ENCODE measurements at places on chromosomes 7 and 10.

DNA sequence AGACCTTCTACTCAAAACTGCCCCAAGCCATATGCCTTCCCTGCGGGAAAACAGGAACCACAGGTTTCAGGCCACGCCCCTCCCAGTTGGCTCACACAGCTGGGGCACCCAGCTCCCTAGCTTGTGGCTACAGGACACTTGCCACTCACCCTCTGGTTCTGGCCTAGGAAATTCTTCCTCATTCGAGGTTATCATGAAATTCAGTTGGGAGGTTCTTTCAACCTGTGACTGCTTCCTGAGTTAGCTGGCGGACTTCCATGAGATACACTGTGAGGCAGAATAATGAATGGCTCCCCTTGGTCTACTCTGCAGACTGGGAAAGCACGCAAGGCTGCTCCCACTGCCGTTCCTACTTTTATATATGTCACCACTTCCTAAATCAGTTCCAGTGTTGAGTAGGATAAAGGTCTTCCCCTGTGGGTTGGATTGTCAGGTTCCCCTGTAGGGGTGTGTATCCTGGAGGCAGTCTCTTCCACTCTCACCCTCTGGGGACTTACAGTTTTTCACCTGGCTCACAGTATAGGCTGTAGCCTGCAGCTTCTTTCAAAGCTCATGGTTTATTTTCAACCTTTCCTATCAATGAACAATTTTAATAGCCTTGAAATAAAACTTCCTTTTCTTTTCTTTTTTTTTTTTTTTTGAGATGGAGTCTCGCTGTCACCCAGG, 37.0 kb downstream of the GPR22 start:
- H3K4me3 ChIP-seq = no peak overlapping the region
- H3K4me1 ChIP-seq = no peaks in the 10 kb centered on the region
- H3K27ac ChIP-seq = no peak overlapping the region
- no peaks in the 10 kb centered on the region for H3K27me3 ChIP-seq

GRCh38 chr7:23864973-23865372, 155.0 kb downstream of the STK31 start:
- no peak overlapping the region for H3K27ac ChIP-seq
- peaks cover 13% of the 10 kb centered on the region for H3K27me3 ChIP-seq
- H3K4me1 ChIP-seq = peaks cover 11% of the 10 kb centered on the region
- no peaks in the 10 kb centered on the region for H3K36me3 ChIP-seq
- no peak for DNase-seq
- no peak overlapping the region for H3K4me3 ChIP-seq

DNA sequence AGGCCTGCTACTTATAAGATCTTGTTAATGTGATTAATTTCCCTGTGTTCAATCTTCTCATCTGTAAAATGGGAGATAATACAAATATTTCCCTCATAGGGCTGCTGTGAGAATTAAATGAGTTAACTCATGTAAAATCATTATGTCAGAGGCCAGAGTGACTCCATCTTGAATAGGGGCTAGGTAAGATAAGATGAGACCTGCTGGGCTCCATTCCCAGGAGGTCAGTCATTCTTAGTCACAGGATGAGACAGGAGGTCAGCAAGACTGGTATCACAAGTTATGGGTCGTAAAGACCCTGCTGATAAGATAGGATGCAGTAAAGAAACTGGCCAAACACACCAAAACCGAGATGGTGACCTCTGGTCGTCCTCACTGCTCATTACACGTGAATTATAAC, 200.7 kb downstream of the CYP26A1 start:
- H3K4me1 ChIP-seq = peaks cover 61% of the 10 kb centered on the region
- peaks cover 15% of the 10 kb centered on the region for H3K27me3 ChIP-seq
- no peak for DNase-seq
- no peak overlapping the region for H3K4me3 ChIP-seq
- peaks cover 21% of the 10 kb centered on the region for H3K36me3 ChIP-seq

- peaks cover 10% of the 10 kb centered on the region for H3K4me1 ChIP-seq
- H3K36me3 ChIP-seq = no peaks in the 10 kb centered on the region
- no peak overlapping the region for H3K27ac ChIP-seq
- no peaks in the 10 kb centered on the region for H3K27me3 ChIP-seq
- DNase-seq = no peak
- no peak overlapping the region for H3K4me3 ChIP-seq
Measured at GRCh38 chr10:50398381-50398780, 147.1 kb upstream of the ASAH2 start.

- DNase-seq = no peak
- H3K27ac ChIP-seq = no peak overlapping the region
- H3K4me1 ChIP-seq = peaks cover 6% of the 10 kb centered on the region
Measured at GRCh38 chr7:133502972-133503371, 250.1 kb downstream of the EXOC4 start.

DNA sequence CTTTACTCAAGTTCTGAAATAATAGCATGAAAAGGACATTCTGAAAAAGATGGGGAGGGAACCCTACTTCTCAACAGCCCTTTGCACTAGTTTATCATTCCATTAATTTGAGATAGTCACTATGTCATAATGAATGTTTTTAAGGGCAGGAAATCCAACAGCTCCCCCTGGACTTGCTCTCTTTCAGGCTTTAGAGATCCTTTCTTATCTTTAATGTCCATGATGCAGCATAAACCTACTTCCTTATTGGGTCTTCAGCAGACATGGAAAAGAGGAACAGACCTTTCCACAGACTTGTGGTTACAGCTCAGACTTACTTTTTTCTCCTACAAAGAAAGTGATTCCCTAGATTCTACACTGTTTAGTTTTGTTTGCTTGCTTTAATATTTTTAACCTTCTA, 87.3 kb downstream of the IDE start:
- H3K27ac ChIP-seq = no peak overlapping the region
- no peaks in the 10 kb centered on the region for H3K27me3 ChIP-seq
- H3K4me3 ChIP-seq = no peak overlapping the region

GRCh38 chr7:103894656-103895596, 94.5 kb downstream of the RELN start:
- H3K27ac ChIP-seq = no peak overlapping the region
- H3K4me1 ChIP-seq = no peaks in the 10 kb centered on the region
- DNase-seq = no peak
- H3K36me3 ChIP-seq = peaks cover 4% of the 10 kb centered on the region
- H3K4me3 ChIP-seq = no peak overlapping the region

DNA sequence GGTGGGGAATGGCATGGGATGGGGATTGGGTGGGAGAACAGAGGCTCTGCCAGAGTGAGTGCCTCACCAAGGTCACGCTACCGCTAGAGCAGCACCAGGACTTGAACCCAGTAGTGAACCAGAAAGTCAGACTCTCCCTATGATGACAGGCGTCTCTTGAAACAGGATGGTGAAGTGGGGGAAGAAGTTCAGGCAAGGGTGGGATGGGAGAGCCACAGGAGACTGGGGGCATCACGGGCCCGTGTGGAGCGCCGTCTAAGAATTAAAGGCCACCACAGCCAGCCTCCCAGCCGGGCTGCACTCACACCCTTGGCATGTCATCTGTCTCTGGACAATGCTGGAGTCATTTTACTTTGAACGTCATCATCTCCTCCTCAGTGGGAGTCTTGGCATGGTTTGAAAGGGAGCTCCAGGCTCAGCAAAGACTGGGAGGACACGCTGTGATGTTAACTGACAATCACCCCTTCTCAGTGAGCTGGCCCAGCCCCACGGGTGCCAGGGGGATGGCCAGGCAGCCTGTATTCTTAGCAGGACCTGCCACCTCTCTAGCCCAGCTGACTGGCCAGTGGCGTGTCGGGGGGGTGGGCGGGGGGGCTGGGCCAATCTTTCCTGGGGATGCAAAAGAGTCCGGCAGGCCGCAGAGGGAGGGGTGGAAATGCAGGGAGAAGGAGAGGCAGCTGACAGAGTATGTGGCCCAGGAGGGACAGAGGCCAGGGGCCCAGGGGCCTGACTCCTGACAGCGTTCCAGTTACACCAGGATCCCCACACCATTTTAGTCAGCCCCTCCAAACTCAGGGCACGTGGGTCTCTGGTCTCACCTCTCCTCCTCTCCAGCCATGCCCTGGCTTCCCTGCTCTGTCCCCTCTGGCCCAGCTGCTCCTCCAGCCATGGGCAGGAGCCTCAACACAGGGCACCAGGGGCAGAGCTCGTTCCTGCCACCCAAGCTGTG, 96.2 kb downstream of the VOPP1 start:
- no peak overlapping the region for H3K4me3 ChIP-seq
- no peak overlapping the region for H3K27ac ChIP-seq
- peaks cover 14% of the 10 kb centered on the region for H3K4me1 ChIP-seq
- 0 out of 2 replicates have a peak, but pooled peaks cover 2% of the 10 kb centered on the region for H3K36me3 ChIP-seq
- DNase-seq = no peak

- H3K27ac ChIP-seq = no peak overlapping the region
- no peak overlapping the region for H3K4me3 ChIP-seq
- DNase-seq = no peak
- H3K4me1 ChIP-seq = peaks cover 12% of the 10 kb centered on the region
- H3K27me3 ChIP-seq = no peaks in the 10 kb centered on the region
Measured at GRCh38 chr7:73707045-73707631, 12.3 kb downstream of the STX1A start.

DNA sequence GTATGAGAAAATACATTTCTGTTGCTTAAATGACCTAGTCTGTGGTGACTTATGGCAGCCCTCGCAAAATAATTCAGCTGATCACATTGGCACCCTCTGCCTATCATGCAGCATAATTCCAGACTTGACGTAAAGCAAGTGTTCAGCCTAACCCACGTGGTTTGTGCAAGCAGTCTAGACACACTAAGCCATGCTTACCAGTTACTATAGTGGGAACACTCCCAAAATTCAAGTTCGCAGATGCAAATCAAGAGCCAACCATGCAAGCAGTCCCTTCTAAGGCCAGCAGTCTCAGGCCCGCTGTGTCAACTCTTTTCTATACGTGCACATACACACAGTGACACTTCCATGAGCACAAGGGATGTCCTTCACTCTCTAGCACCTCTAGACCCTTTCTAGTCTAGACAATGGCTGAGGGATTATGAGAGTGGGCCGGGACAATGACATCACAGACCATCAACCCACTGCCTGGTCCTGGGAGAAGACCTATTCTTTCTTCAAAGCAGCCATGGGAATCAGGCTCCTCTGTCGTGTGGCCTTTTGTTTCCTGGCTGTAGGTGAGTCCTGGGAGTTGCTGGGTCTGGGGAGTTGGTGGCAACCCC, 29.0 kb upstream of the PRSS1 start:
- DNase-seq = no peak
- peaks cover 3% of the 10 kb centered on the region for H3K4me1 ChIP-seq
- no peaks in the 10 kb centered on the region for H3K36me3 ChIP-seq
- no peak overlapping the region for H3K4me3 ChIP-seq

DNA sequence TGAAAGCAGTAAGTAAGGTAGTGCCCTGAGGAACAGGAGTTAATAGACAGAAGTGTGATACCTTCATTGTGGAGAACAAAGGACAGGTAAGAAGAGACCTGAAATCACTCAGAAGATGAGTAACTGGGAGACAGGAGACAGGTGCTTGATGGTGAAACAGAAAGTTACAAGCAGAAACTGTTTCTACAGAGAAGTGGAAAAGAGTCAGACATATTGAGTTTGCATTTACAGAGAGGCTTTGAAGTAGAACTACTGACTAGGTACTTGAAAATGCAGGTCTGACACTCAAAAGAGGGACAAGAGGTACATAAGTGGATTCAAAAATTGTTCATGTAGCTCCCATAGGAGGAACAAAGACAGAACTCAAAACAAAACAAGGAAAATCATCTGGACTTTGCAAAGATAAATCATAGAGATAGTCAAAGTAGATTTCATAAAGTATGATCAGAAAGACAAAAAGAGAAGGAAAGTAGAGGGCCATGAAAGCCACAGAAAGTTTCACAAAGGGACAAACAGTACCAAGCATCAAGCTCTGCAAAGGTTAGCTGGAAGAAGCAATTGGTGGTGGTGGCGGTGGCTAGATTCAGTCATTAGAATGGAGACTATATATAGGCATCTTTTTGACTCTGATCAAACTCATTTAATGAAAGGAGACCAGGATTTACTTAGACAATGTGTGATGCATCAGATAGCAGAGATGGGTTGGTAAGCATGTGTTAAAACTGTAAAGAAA, 198.4 kb downstream of the PCLO start:
- no peak overlapping the region for H3K27ac ChIP-seq
- H3K27me3 ChIP-seq = no peaks in the 10 kb centered on the region

GRCh38 chr7:33710608-33711007, 194.7 kb upstream of the BMPER start:
- no peak for DNase-seq
- H3K4me1 ChIP-seq = peaks cover 34% of the 10 kb centered on the region
- H3K4me3 ChIP-seq = no peak overlapping the region
- H3K27ac ChIP-seq = no peak overlapping the region
- peaks cover 7% of the 10 kb centered on the region for H3K27me3 ChIP-seq
- H3K36me3 ChIP-seq = no peaks in the 10 kb centered on the region

DNA sequence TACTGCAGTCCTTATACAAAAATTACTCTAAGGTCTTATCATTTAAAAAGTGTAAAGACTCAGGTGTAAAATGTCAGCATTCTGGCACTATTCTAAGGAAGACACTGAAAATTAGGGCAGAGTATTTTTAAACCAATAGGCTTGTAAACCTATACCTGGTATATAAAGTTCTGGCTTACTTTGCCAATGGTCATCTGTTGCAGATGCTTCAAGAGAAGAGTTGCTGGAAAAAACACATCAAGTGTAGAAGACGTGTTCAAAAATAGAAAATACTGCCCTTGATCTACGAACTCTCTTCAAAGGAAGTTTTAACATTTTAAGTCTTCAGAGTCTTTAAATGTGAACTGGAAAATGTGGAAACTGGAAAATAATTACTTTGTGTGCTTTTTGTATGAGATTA, 23.9 kb downstream of the NT5C3A start:
- H3K36me3 ChIP-seq = no peaks in the 10 kb centered on the region
- no peak overlapping the region for H3K4me3 ChIP-seq
- no peaks in the 10 kb centered on the region for H3K27me3 ChIP-seq
- DNase-seq = no peak

- H3K27me3 ChIP-seq = peaks cover 11% of the 10 kb centered on the region
- H3K36me3 ChIP-seq = no peaks in the 10 kb centered on the region
- H3K4me3 ChIP-seq = peak overlapping the region; percentile 94
- H3K27ac ChIP-seq = peak overlapping the region; percentile 82
- H3K4me1 ChIP-seq = peaks cover 6% of the 10 kb centered on the region
Measured at GRCh38 chr7:144835155-144835611, 670 bp downstream of the TPK1 start.

GRCh38 chr10:63542835-63543575, 21.8 kb downstream of the REEP3 start:
- no peaks in the 10 kb centered on the region for H3K27me3 ChIP-seq
- peaks cover 6% of the 10 kb centered on the region for H3K36me3 ChIP-seq
- no peak overlapping the region for H3K4me3 ChIP-seq
- H3K4me1 ChIP-seq = peaks cover 15% of the 10 kb centered on the region
- no peak for DNase-seq

- H3K27me3 ChIP-seq = no peaks in the 10 kb centered on the region
- H3K4me3 ChIP-seq = no peak overlapping the region
Measured at GRCh38 chr7:47000561-47000960, 581.4 kb downstream of the TNS3 start.

DNA sequence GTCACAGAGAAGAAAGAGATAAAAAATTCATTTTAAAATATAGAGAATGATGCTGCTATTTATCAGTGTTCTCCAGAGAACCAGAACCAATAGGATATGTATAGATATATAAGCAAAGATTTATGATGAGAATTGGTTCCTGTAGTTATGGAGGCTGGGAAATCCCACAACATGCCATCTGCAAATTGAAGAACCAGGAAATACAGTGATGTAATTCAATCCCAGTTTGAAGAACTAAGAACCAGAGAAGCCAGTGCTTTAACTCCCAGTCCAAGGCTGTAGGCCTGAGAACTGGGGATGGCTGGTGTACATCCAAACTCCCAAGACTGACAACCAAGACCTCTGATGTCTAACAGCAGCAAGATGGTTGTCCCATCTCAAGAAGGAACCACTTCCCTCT, 192.9 kb upstream of the PLXDC2 start:
- no peak overlapping the region for H3K27ac ChIP-seq
- no peaks in the 10 kb centered on the region for H3K27me3 ChIP-seq
- H3K4me3 ChIP-seq = no peak overlapping the region
- no peaks in the 10 kb centered on the region for H3K4me1 ChIP-seq
- H3K36me3 ChIP-seq = no peaks in the 10 kb centered on the region
- no peak for DNase-seq
